ENCODE measurements at places on chromosomes 1 and 21.

- peak; percentile 18 for DNase-seq
These were observed 60.2 kb upstream of the CFAP126 start for GRCh38 chr1:161427733-161428516.

GRCh38 chr21:42353623-42354022, 2.8 kb upstream of the TFF2 start:
- no peak for DNase-seq

DNA sequence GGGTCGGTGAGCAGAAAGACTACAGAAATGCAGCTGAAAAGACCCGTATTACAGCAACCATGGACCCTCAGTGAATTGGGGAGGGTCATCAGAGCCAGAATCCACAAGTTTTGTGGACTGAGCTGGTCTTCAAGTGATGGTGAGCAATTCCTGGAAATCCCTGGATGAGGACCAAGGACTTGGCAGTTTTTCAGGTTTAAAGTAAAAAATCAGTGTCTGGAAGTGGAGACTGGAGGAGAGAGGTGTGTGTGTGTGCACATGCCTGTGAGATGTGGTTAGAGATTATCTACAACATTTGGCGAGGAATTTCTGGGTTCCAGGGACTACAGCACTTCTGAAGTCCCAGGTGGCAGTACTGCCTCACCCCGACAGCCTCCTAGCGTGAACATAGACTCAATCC, 56.4 kb downstream of the KIRREL1 start:
- no peak for DNase-seq

GRCh38 chr1:231515748-231516147, 12.7 kb upstream of the TSNAX start:
- no peak for DNase-seq

GRCh38 chr1:96980448-96980847, 258.9 kb downstream of the PTBP2 start:
- no peak for DNase-seq

DNA sequence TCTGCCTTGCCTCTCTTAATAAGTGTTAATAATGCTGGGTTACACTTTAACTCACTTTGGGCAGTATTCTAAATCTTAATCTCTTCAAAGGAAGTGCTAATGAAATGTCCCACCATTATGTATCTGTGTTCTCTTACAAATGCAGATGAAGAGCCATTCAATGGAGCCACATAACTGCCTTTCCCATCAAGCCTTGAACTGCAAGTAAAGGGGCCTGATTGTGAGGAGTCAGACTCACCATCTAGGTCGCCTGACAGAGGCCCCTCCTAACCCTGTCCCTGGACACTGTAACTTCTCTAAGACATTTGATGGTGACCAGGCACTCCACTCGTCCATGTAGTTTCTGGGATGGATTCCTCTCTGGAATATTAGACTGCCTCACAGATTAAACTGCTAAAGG, 329.4 kb downstream of the KIF26B start:
- no peak for DNase-seq

DNA sequence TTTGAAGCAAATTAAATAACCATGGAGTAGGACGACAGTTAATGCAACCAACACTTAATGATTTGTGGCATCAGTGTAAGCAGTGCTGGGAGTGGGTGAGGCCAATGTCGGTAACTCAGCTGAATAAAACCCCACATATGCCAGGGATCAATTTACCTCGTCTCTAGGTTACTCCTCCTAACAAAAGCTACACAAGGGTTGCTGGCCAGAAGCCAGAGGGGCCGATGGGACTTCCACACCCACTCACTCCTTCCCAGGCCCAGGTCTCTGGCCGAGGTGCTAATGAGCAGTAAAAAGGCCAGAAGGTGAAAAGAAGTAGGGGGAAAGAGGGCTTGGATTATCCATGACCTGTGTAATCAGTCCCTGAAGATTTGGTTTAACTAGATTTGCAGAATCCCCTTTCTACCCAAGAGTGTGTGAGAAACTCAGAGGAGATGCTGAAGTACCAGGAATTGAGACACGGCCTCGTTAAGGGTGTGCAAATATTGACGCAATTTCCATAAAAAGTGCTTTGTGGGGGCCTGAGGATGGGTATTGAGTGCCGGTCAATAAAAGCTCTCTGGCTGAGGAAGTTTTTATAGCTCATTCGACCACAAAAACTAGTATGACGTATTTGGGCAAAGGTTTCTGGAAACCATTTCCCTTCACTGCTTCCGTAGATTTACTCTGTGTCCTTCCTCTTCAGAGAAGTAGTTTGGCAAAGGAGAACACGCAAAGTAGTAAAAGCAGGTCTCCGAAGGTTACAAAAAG, 145.5 kb downstream of the TBX15 start:
- DNase-seq: no peak

DNA sequence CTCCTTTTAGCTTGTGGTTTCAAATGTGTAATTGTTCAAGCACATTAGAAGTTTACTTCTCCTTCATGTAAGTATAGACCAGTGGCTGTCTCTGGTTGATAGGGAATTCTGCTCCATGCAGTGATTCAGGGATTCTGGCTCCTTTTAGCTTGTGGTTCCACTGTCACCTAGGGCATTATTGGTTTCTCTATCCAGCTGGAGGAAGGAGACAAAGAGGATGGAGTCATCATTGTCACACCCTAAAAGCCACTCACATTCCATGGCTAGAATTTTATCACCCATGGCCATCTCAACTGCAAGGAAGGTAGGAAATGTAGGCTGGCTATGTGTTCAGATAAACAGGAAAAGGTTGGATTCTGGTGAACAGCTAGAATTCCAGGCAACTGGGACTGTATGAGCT, 131.2 kb downstream of the URB2 start:
- DNase-seq: no peak

GRCh38 chr21:43198376-43198775, 29.6 kb downstream of the CRYAA start:
- no peak for DNase-seq

GRCh38 chr21:33418691-33419090, 15.5 kb downstream of the IFNGR2 start:
- no peak for DNase-seq
